ENCODE measurements at places on chromosomes 2 and 18.

DNA sequence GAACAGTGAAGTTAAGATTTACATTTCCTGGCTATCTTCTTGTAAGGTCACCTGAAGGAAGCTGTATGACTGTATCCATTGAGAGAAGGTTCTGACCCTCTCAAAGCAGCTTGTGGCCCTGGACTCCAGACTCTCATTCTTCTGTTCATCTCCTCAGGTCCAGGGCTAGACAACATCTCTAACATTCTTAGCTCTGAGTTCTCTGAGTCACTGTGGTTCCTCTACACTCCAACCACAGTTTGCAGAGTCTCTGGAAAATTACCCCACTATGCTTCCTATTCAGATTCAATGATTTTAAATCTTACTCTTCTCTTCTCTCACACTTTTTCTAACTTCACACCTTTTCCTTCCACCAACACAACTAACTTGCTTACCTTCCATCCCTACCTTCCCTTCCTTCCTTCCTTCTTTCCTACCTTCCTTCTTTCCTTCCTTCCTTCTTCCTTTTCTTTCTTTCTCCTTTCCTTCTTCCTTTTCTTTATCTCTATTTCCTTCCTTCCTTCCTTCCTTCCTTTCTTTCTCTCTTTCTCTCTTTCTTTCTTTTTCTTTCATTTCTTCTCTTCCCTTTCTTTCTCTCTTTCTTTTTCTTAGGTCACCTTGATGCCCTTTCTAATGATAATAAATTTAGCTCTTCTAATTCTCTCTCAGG is 824.3 kb upstream of the ZEB2 start:
- DNase-seq: no peak

DNA sequence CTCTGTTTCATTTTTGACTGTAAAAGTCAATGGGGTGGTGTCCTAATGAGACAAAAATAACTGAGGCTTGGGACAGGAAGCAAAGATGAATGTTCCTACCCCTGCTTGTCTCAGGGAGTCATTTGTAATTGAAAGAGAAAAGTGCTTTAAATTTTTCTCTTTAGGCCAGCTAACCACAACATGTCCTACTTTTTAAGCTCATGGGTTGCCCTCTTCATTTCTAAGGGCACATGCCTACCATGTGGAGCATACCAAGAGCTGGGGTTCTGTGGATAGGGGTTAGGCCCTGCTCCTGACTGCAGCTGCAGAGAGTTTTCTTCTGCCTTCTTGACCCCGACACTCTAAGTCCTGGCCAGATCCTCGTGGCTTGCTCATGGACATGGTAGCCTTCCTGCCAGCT is 96.8 kb upstream of the ARL4C start:
- DNase-seq: no peak

DNA sequence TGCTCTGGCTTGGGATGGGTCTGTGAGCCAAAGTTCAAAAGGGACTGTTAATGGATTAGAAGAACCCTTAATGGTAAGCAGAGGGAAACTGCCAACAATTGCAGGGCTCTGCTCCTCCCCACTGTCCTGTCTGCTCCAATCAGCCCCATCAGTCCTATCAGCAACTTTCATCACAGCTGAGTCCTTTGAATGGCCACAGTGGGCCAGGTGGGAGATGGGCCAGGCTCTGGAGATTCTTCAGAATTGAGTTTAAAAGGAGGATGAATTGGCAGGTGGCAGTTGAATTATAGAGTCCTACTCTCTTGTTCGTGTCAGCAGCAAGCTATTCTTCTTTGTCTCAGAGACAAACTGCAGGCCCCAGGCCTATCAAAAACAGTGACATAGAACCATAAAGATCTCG is 573.9 kb downstream of the EPHA4 start:
- DNase-seq: no peak

DNA sequence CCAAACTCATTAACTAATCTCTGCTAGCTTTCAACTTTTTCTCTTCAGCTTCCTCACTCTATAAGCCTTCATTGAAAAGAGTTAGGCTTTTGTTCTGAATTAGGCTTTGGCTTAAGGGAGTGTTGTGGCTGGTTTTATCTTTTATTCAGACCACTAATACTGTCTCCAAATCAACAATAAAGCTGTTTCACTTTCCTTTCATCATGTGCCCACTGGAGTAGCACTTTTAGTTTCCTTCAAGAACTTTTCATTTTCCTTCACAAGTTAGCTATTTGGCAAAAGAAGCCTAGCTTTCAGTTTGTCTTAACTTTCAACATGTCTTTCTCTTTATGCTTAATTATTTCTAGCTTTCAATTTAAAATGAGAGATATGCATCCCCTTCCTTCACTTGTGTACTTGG is 271.7 kb upstream of the FSIP2 start:
- no peak for DNase-seq

GRCh38 chr18:28766721-28767120 is 589.8 kb upstream of the CDH2 start:
- DNase-seq: no peak
